ENCODE measurements at places on chromosomes 11 and 22.

- DNase-seq, result no peak
Observed at GRCh38 chr22:23604939-23605712, 25.0 kb upstream of the IGLL1 start.

DNA sequence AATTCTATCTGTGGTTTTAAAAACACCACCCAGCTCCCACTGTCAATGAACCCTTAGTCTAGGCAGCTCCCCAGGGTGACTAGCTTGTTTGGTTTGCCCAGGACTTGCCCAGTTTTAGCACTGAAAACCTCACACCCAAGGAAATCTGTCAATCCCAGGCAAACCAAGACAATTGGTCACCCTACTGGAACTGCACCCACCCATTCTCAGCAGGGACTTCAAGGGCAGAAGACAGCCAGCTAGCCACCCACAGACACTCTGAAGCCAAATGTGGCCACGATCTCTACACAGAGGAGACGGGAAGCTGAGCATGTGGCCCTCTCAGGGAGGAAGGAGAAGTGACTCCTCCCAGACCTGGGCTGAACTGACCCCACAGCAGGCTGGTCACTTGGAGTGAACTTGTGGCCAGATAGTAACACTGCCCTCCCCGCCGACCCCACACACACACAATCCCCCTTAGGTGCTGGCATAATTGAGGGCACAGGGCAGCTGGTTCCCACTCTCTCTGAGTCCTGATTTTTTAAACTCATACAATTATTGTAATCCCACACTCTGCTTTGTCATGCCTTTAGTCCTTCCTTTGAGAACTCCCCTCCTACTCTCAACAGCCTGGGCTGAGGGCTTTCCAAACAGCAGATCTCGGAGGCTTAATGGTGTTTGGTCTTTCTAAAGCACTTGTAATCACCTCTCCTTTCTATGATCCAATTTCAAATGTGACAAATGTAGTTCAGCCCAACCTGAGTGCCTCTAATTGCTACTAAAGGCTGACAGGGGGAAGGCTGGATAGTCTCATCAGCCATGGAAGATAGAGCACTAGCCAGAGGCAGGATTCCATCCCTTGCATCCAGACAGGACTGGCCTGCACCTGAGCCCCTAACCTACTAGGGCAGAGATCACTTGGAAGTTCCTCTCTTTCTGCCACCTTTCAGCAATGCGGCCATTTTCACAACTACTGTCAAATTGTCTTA is 74.7 kb upstream of the DRD2 start:
- no peak for DNase-seq

DNA sequence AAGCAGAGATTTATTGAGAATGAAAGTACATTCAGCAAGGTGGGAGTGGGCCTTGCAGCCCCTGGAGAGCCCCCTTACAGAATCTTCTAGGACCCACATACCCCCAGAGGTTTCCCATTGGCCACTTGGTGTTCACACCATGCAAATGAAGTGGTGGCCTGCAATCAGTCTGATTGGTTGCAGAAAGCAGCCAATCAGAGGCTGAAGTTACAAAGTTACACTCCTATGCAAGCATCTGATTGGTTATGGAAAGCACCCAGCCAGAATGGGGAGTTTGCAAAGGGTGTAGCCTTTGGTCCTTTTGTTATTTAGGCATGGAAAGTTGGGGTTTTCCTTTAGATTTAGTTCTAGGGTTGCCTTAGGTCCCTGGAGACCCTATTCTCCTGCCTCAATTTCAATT is 34.9 kb downstream of the UVRAG start:
- no peak for DNase-seq

DNA sequence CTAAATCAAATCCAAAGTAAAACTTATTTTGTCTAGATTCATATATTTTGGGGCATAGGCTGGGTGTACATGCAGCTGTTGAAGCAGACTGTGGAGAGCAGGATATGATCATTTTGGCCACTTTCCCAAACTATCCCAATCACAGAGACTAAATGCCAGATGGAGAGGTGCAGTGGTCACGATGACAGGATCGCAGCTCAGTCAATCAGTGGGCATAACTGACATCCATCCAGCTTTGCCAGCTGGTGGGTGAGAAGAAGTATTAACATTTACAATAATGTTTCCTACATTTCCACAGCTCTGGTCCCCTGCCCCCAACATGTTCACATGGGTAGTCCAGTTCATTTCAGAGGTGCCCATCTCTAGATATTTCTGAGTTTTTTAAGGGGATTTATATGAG is 255.5 kb upstream of the SESN3 start:
- DNase-seq, result no peak

DNA sequence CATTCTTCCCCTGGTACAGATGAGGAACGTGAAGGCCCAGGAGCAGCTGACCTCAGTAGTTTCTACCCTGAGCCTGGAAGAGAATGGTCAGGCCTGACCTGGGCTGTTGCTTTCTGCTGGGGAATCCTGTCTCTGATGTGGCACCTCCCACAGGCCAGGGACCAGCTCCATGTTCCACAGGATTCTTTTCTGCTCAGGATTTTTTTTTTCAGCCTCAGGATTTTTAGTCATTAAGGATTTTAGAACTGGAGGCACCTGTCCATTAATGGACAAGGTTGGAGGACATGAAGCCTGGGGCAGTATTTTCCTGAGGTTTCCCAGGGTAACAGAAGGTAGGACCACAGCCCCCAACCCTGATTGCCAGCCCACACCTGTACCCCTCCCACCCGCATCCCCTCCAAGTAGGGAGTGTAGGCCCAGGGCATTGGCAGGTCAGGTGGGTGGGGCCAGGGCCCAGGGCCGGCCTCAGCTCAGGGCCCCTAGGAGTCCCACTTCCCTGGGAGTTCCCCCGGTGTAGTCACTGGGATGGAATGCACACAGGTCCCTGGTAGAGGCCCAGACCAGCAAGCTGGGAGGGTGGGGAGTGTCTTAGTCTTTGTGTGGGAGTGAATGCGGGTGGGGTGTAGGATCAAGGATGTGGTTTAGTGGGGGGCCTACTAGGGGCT is 16.1 kb downstream of the BIK start:
- DNase-seq, result no peak

DNA sequence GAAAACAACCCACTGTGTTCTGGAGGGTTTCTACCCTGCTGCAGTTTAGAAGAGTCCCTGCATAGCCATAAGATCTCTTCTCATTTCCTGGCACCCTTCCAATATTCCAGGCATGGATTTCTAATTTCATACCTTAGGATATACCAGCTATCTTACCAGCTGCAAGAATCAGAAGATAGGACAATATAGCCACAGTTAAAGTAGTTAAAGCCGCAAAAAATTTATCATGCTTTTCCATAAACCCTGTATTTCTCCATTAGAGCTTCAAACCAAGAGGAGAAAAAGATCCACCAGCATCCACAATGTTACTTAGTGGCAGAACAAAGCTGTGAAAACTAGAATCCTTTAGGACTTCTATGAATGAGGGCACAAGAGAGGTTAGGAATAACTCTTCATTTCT is 8.6 kb upstream of the OR56B1 start:
- no peak for DNase-seq

DNA sequence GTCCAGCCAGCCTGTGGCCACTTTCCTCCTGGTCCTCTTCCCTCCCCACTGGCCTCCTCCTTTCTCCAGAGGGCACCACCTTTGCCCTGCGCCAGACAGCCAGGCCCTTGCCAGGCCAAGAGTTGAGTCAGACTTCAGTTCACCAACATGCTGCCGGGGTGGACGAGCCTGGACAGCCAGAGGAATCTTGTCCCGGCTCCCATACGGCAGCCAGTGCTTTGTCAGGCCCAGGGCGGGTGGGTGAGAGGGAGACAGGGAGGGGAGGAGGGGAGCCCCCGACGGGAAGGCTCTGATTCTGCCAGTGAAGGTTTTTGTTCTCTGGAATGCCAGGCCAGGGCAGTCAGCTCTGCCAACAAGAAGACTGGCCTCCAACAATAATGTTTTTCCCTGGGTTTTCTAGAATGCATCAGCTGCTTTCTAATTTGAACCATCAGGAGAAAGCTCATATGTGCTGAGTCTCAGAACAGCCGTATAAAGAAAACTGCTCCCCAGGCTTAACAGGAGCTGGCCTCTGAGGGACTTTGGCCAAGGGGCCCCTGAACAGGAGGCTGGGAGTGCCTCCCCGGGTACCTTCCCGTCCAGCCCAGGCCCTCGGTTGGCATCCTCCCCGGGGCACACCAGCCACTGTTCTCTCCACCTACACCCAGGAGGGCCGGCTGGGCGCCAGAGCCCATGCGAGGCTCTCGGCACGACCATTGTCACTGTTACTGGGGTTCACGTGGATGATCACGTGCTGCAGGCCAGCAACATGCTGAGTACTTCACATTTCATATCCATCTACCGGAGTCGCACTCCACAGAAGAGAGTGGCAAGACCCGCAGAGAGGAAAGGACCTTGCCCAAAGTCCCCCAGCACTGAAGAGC is 28.6 kb downstream of the LIF start:
- DNase-seq, result no peak
